ENCODE measurements at places on chromosomes 3 and 15. TPM values are rescaled to one million over a fixed set of nuclear protein-coding genes. Genes with fewer than 3 reads are reported as not detected.

Gene AGBL1
- total RNA-seq, result under 0.01 TPM

Gene SCG5
- 2.0 TPM for total RNA-seq

GRCh38 chr3:125374501-125374995, 577 bp downstream of the ZNF148 start:
- peak; percentile 63 for DNase-seq
- peak overlapping the region; percentile 71 for H3K27ac ChIP-seq
- no peaks in the 10 kb centered on the region for H3K27me3 ChIP-seq
- H3K36me3 ChIP-seq, result no peaks in the 10 kb centered on the region
- peak overlapping the region; percentile 78 for H3K4me3 ChIP-seq
- H3K4me1 ChIP-seq, result peaks cover 14% of the 10 kb centered on the region

DNA sequence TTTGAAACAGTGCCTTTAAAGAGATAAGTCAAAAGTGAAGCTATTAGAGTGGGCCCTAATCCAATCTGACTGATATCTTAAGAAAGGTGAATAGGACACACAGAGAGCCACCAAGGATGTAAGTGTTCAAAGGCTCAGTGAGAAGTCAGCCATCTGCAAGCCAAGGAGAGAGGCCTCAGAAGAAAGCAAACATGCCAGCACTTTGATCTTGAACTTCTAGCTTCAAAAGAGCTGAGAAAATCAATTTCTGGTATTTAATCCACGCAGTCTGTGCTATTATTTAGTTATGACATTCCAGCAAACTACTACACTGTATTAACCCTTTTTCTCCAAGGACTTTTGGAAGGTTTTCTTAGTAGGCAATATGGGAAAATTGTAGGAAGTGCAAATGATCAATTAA, 95.7 kb downstream of the LRRC3B start:
- H3K27ac ChIP-seq, result no peak overlapping the region
- no peak for DNase-seq
- no peaks in the 10 kb centered on the region for H3K4me1 ChIP-seq
- H3K27me3 ChIP-seq, result no peaks in the 10 kb centered on the region
- no peak overlapping the region for H3K4me3 ChIP-seq

GRCh38 chr3:64832098-64832497, 144.3 kb upstream of the ADAMTS9 start:
- no peak overlapping the region for H3K27ac ChIP-seq
- no peaks in the 10 kb centered on the region for H3K27me3 ChIP-seq
- no peak for DNase-seq
- H3K4me3 ChIP-seq, result no peak overlapping the region
- H3K36me3 ChIP-seq, result no peaks in the 10 kb centered on the region

All from thymus (tissue), 14 donors.